ENCODE measurements at places on chromosomes 1 and 21. TPM values are rescaled to one million over a fixed set of nuclear protein-coding genes. Genes with fewer than 3 reads are reported as not detected.

Gene ALPL
- total RNA-seq = 2.9 TPM

Gene TMEM53
- 5.5 TPM for total RNA-seq

Gene MTARC1
- total RNA-seq = 6.2 TPM

Gene PRAMEF18
- not detected for total RNA-seq

Gene ZC3H12A
- total RNA-seq = 12.6 TPM

Gene GPR52
- 3.2 TPM for total RNA-seq

Gene GPR161
- total RNA-seq = 17.4 TPM

Gene F13B
- not detected for total RNA-seq

Gene C2CD4D
- not detected for total RNA-seq

Gene OPRD1
- not detected for total RNA-seq

Gene GUCA2B
- total RNA-seq = not detected

Gene TAGLN2
- total RNA-seq = 226 TPM

Gene TNFRSF8
- 0.47 TPM for total RNA-seq

Gene FLG2
- not detected for total RNA-seq

Gene BECN2
- total RNA-seq = not detected

Gene S100B
- total RNA-seq = 27.7 TPM

Gene SH2D5
- total RNA-seq = 1.6 TPM

Gene HSF2BP
- 1.5 TPM for total RNA-seq

Gene TMCC2
- total RNA-seq = 3.1 TPM

Gene S100A16
- 59.0 TPM for total RNA-seq

Gene LCE3E
- total RNA-seq = not detected

Gene RGSL1
- total RNA-seq = not detected

Gene PACC1
- total RNA-seq = 3.5 TPM

Gene S100A7
- total RNA-seq = not detected

Gene MYBPHL
- total RNA-seq = not detected

Gene POMGNT1
- total RNA-seq = 43.2 TPM

Gene TGFBR3
- total RNA-seq = 315 TPM

Gene TRPM2
- total RNA-seq = 3.3 TPM

Gene SPRR1B
- 15.1 TPM for total RNA-seq

Gene NTMT2
- total RNA-seq = not detected

Gene PAPPA2
- total RNA-seq = 0.54 TPM

Measured in gastroesophageal sphincter (tissue), 4 donors.